ENCODE measurements at places on chromosomes 7 and 10.
A peak's percentile ranks its signal among the peaks of the same experiment; 100 is the strongest.

- peak; percentile 53 for DNase-seq
Observed at GRCh38 chr10:103244666-103245271, 918 bp upstream of the RPEL1 start.

DNA sequence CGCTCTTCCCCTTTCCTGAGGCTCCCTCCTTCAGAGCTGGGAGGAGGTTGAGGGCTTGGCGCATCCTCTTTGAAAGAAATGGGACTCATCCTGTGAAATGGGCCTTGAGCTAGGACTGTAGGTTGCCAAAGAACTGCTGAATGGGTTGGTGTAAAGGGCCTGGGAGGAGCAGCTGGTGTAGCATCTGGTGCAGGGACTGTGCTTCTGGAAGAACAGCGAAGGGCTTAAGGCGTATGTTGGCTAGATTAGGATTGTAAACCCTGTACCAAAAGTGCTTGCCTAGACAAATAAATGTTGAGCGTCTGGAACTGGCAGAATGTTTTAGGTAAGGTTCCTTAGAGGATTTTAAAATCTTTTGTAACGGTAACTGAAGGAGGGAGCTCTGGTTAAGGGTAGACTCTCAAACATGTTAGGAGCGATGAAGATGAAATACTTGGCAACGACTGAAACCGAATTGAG lies 563 bp downstream of the STAM start:
- no peak for DNase-seq

DNA sequence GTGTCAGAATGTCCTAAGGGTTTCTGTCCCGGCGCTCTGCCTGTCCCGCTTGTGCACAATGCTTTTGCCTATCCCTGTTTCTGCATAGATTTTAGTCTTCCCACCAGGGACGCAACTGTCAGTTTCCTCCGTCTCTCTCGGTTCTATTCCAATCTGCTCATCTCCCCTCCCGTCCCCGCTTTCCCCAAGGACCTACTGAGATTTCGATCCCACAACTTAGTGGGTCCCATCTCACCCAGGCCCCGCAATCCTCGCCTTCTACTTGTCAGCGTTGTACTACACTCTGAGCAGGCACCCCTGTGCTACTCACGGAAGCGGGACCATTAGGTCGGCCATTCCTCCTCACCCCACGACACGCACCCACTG lies 519 bp upstream of the ZNF655 start:
- DNase-seq, result no peak

DNA sequence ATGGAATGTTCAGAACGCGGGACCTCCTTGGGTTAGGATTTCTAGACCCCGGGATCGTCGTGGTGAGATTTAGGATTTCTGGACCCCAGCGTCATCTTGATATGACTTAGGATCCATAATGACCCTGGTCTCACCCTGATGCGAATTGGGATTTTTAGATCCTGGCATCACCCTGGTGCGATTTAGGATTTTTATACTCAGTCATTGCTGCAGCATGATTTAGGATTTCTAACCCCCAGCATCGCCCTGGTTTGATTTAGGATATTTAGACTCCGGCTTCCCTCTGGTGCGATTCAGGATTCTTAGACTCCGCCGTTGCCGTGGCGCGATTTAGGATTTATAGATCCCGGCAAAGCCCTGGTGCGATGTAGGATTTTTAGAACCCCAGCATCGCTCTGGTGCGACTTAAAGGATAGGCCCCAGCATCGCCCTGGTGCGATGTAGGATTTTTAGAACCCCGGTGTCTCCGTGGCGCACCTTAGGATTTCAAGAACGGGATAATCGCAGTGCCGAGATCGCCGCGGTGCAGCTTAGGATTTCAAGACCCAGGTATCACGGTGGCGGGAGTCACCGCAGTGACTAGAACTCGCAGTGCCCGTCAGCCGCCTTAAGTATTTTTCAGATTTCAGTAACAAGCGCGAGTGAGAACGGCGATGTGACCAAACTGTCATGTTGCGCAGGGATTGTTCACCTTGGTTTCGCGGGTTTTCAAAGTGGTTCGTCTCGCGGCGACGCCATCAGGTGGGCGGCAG lies 814 bp downstream of the MEST start:
- DNase-seq, result no peak

GRCh38 chr7:98686466-98687080 lies 69.5 kb downstream of the NPTX2 start:
- no peak for DNase-seq

DNA sequence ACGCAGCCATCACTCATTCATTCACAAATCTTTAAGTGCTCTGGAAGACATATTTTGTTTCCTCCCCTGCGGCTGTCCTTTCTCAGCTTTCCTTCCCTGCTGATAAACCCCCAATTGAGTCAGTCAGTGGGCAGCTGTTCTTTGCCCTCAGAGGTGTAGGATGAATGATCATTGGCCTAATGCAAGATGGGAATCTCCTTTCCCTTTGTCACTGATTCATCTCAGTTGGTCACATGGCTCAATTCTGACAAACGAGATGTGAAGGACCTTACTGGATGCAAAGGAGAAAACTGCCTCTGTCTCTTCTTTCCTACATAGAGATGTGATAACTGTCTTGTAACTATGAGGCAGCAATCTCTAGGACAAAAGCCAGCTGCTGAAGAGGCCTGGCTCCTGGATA lies 44.6 kb downstream of the COL28A1 start:
- no peak for DNase-seq

- DNase-seq, result no peak
Observed at GRCh38 chr7:88111140-88111743, 108.6 kb downstream of the SRI start.

DNA sequence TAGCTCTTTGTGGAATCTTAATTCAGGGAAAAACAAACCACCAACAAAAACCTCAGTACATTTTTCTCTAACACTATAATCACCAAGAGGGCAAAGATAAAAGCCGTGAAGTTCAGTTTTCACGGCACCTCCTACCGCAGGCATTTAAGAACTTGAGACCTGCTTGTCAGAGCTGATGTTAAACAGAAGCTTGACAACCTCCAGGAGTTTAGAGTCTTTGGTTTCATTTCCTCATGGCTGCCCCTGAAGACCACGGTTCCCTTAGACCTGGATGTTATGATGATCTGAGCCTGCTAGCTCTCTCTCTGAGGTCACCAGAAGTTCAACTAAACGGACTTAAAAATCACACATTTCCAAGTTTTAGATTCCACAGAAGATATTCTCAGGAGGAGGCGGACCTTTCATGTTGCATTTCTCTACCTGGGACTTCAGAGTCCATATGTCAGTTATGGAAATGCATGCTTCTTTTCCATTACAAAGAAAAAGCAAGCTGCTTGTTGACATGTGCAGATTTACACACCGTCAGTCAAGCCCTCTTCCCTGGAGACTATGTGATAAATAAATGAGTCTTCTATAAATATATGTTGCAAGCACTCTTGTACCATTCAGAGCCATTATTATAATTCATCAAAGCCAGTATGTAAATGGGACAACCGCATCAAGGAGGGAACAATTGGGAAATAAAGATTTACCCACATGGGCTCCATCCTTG lies 258.0 kb downstream of the GFRA1 start:
- DNase-seq, result no peak

- DNase-seq, result no peak
Observed at GRCh38 chr10:52814506-52814905, 41.9 kb upstream of the MBL2 start.

GRCh38 chr10:114682532-114682931 lies 24.5 kb upstream of the ABLIM1 start:
- DNase-seq, result no peak

DNA sequence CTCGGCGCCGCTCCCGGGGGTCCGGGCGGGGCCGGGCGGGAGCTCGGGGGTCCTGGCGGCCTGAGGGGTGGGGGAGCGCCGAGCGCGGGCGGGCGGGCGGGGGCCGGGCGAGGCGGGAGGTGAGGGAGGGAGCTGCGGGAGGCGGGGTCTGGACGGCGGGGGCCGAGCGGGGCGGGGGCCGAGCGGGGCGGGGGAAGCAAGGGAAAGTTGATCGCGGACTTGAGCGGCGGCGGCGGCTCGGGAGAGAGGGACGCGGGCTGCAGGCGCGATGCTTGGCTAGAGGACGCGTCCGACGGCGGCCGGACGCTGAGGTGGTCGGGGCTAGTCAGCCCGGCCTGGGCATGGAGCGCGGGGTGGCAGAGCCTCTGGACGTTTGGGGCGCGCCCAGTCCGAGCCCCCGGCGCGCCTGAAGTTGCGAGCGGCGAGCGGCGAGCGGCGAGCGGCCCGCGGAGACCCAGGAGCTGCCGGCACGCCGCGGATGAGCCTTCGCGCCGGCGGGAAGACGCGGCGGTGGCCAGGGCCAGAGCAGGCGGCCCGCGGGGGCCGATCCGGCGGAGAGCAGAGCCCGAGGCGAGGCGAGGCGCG lies at the start of gene CDH23:
Gene CDH23 (plus strand): TSS at position 210 of the 585 bp plus-strand sequence. CDS start 42,912 bp downstream, outside the sequence.
- DNase-seq, result peak; percentile 26

DNA sequence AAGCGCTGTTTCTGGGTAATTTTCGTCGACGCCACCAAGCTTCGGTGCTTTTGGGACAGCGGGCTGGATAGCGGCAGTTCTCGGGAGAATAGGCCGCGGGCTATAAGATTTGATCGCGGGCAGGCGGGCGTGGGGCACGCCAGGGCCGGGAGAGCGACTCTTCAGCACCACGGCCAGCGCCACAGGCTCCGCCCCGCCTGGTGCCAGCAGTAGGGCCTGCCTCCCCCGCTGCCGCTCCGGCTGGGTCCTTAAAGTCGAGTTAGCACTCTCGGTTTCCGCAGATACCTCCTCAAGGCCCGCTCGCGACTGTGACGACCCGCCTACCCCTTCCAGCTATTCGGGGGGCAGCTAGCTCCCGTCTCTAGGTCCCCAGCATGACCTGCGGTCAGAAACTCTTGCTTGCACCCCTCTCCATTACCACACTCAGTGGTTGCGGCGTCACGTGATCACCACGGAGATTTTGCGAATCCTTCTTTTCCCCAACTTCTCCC lies 9.4 kb downstream of the NXPH1 start:
- DNase-seq, result peak; percentile 58

DNA sequence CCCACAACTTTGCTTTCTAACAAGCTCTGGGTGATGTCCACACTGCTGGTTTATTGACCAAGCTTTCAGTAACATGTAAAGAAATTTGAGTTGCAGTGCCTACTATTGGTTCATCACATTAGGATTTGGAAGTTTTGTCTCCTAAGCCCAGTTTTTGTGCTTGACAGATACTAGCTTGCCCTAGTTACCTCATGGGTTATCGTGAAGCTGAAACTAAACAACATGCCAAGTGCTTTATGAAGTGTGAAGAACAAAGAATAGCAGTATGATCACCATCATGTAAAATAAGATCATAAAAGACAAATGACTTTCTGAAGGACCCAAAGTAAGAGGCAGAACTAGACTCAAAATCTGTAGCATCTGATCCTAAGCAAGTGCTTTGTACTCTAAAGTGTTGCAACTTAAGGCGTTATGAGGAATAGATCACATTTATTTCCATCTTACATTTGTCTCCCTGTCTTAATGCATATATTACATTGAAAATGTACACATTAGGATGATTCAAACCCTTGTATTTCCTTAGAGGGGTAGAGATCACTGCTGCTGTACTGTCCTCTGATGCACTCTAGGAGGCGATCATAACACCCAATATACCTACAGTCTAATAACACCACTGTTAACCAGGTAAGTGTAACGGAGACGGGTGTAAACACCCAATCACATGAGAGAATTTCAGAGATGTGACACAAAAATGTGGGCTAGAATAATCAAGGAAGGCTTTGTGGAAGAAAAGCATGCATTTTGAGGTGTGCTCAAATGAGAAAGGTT lies 71.3 kb downstream of the NRCAM start:
- no peak for DNase-seq

GRCh38 chr7:99394188-99394502 lies 14.3 kb downstream of the PDAP1 start:
- DNase-seq, result no peak

DNA sequence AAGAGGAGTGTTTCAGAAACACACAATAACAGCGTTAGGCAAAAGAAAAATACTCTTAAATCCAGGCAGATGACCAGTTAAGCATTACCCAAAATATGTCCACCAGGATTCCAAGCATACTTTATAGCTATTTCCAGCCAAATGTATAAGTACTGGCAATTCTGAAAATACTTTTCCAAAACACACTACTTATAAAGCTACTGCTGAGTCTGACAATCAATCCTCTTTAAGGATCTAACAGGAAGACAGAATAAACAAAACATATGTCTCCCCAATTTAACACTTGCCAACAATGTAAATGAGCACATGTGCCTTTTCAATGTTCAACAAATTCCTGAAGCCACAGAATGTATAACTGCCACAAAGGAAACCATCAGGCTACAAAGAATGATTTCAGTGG lies 370.9 kb downstream of the SORCS1 start:
- DNase-seq, result no peak

DNA sequence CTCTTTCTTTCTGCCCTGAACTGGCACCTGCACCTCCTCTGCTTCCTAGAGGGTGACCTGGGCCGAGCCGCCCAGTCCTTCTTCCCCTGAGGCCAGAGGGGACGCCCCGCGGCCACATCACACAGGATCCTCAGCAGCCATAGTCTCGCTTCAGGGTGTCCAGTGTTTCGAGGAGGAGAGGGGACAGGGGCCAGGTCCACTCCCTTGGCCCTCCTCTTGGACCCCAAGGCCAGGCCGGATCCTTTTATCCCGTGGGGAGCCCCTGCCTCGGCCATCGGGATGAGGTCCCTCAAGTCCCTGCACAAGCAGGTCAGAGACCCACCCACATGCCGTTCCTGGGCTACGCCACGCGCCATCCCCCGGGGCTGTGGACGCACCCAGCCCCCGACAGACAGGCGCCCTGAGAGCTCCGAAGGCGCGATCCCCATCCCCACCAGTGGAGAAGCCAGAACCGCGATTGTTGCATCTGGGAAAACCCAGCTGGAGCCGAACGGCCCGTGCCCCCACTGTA lies 3.6 kb downstream of the BHLHA15 start:
- no peak for DNase-seq

GRCh38 chr7:91949221-91950009 lies 8.8 kb downstream of the AKAP9 start:
- no peak for DNase-seq

GRCh38 chr10:97991871-97992270 lies 38.5 kb downstream of the CRTAC1 start:
- no peak for DNase-seq

All from stimulated activated CD4-positive, alpha-beta T cell treated with anti-CD3 and anti-CD28 coated beads, Interleukin-4, amount 100 ng/mL, for 1 hour (primary cell).